Activated T-cell treated with anti-CD3 and anti-CD28 coated beads, Interleukin-2, amount 50 U/mL, for 72 hours (primary cell): ENCODE measurements at places on chromosomes 11 and 22.

DNA sequence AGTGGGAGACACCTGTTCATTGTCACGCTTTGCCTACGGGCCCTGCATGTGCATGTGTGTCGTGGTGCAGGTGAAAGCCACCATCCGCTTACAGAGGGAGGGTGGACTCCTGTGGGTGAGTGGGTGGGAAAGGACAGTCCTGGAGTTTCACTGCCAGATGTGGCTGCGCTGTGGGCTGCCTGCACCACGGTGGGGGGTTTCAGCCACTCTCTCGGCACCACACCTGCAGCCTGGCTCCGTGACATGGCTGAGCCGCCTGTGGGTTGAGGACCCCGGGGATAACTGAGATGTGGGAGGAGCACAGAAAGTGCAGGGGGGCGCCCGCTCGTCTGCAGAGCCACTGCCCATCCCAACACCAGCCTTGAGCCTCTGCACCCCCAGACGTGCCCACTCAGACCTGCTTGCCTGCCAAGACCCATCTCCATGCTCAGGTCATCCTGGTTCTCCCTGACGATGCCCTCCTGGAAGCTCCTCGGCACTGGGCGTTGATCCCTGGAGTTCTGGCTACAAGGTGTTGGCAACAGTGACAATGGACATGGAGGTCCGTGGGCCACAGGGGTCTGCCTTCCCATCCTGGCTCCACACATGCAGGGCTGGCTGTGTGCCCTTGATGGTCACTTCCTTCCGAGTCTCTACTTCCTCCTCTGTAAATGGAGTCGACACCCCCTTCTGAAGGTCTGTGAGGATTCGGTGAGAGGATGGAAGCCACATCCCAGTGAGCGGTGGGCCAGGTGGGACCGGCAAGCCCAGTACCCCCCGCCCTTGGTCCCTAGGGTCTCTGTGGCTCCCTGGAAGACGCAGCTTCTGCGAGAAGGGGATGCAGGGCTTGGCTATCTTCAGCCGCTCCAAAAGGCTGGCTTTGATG is 1007.0 kb downstream of the BRD1 start:
- no peak for DNase-seq

GRCh38 chr11:73295241-73295995 is 12.7 kb upstream of the ARHGEF17 start:
- DNase-seq = peak; percentile 78

GRCh38 chr11:128246364-128246801 is 341.0 kb downstream of the ETS1 start:
- DNase-seq = no peak

DNA sequence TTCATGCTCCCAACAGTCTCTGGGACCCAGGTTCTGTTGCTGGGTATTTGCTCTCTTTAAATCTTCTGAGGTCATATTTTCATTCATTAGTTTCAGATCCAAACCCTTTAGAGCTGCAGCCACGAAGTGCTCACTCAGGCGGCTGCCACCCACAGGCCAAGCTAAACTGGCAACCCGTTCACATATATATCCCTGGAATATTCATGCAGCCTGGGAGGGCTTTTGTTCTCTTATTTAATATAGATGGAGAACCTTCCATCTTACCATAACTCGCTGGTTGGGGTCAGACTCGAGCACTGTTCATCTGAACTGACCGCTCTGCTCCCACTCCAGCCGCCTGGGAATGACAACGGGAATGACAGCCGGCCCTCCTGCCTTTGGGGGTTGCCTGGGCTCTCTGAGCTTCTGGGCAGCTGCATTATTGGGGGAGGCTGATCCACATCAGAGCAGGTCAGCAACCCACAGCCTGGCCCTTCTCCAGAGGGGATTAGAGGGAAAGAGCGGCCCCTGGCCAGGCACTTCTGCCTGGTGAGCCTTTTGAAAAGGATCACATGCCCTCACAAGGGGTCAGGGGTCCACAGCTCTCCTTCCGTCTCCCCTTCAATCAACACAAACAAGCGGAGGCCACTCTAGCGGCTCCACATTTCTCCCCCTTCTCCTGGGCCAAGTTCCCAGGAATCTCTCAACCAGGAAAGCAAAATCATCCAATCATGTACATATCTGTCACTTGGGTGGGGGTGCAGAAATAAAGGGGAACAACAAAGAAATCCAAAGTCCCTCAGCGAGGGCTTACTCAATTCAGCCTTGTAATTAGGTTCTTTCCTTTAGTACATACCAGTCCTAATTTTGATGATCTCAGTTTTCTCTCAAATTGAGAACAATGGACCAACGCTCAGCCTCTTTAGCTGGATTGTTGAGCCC is 11.8 kb downstream of the TMEM184B start:
- DNase-seq = no peak
